ENCODE measurements at places on chromosomes 7 and 10.

- DNase-seq: no peak
Measured at GRCh38 chr7:103394566-103394965, 47.1 kb downstream of the PSMC2 start.

- no peak for DNase-seq
Measured at GRCh38 chr7:88224601-88225275, 4.9 kb upstream of the SRI start.

- DNase-seq: no peak
Measured at GRCh38 chr7:108653526-108653925, 83.9 kb downstream of the DNAJB9 start.

- no peak for DNase-seq
Measured at GRCh38 chr10:22643116-22643515, 71.3 kb downstream of the PIP4K2A start.

- DNase-seq: no peak
Measured at GRCh38 chr7:94059746-94060145, 55.6 kb upstream of the BET1 start.

- no peak for DNase-seq
Measured at GRCh38 chr10:70656489-70656888, 15.8 kb upstream of the ADAMTS14 start.

DNA sequence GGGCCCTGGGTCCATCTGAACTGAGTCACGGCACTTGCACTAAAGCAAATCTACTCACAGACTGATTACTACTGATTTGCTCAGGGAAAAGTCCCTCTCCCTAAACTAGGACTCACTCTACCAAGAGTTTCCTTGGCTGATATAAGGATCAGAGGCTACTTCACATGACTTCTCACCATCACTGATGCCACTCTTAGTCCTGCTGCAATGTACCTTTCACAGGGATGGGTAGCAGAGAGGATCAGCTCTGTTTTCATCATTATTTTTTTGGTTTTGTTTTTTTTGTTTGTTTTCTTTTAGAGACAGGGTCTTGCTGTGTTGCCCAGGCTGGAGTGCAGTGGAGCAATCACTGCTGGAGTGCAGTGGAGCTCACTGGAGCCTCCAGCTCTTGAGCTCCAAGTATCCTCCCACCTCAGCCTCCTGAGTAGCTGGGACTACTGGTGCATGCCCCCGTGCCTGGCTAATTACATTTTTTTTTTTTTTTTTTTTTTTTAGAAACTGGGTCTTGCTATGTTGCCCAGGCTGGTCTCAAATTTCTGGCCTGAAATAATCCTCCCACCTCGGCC is 200.6 kb downstream of the JCAD start:
- no peak for DNase-seq

DNA sequence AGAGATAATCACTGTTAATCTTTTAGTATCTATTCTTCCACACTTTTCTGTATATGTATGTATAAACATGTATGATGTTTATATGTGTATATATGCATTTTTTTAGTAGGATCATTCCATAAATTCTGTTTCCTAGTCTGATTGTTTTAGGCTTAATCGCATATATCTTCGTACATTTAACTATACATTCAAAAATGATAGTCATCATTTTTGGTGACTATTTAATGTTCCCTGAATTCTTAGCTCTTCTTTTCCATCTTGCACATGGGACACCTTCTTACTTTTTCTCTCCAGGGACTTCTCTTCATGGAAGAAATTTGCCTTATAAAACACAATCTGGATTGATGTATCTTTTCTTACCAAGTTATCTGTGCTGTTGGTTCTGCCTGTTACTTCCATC is 42.1 kb downstream of the ZNF277 start:
- no peak for DNase-seq

GRCh38 chr10:62893036-62893435 is 76.9 kb upstream of the EGR2 start:
- DNase-seq: no peak

DNA sequence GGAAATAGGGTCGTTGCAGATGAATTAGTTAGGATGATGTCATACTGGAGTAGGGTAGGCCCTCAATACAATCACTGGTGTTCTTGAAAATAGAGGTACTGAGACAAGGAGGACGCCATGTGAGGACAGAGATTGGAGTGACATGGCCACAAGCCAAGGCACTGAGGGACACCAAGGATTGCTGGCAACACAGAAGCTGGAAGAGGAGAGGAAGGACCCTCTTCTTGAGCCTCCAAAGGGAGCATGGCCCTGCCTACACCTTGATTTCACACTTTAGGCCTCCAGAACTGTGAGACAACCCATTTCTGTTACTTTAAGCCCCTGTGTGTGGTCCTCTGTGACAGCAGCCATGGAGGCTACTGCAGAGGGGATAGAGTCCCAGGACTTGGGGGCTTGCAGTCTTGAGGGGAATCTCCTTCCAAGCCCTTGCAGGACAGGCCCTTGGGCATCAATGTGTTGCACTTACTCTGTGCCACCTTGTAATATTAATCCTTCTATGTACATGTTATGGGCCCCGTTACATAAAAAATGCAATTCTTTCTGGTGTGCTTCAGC is 3.7 kb upstream of the AOC1 start:
- no peak for DNase-seq

DNA sequence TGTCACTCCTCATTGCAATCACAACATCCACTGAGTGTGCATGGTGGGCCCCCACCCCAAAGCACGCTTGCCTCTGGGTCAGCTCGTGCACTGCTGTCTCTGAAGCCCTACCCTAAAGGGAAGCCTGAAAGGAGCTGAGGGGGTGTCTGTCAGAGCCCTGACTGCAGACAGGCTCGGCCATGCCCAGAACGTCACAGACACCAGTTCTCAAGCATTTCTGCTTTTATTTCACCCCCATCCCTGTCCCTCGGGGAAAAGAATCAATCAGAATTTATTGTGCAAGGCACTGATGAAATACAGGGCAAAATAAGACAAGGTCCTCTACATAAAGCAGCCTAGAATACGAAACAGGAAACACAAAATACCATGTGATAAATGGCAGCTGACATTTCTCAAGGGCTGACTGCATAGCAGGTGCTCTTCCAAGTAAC is 231.8 kb downstream of the WDR37 start:
- DNase-seq: no peak
